Cardiac muscle cell (in vitro differentiated cells and primary cell): ENCODE measurements at places on chromosomes 5 and 9.

GRCh38 chr5:16709691-16710433 is 93.1 kb upstream of the RETREG1 start:
- DNase-seq: no peak

- no peak for DNase-seq
Observed at GRCh38 chr5:176979669-176980068, 26.9 kb downstream of the UIMC1 start.

DNA sequence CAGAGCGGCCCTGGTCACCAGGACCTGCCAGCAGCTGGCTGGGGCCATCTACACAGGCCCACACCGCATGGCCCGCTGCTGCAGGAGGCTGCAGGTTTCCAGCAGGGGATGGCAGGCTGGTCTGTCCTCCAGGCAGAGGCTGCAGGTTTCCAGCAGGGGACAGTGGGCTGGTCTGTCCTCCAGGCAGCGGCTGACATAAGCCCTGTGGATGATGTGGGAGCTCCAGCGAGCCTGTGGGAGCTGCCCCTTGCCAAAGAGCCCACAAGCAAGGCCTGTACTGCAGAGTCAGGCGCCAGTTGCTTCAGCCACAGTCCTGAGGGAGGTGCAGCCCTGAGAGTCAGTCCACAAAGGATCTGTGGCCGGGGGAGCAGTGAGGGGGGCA is 18.5 kb downstream of the TPPP start:
- DNase-seq: no peak

- DNase-seq: no peak
Observed at GRCh38 chr9:137455359-137455991, 3.7 kb downstream of the NSMF start.

DNA sequence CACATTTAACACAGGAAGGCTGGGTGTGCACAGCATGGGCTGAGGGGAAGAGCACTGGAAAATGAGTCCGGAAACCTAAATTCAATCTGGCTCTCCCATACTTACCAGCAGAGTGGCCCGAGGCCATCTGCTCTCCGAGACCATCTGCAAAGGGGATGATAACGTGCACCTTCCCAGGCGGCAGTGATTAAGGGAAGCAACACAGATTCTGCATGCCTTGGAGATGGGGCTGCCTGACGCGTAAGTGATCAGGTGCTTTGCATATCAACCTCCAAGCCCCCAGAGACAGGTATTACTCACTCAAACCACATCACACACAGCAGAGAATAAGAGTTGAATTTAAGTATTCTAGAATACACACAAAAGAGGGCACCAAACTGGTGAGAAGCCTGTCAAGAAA is 9.1 kb downstream of the EPB41L4B start:
- DNase-seq: no peak

- no peak for DNase-seq
Observed at GRCh38 chr5:165757791-165758190, 2252.4 kb downstream of the MAT2B start.

DNA sequence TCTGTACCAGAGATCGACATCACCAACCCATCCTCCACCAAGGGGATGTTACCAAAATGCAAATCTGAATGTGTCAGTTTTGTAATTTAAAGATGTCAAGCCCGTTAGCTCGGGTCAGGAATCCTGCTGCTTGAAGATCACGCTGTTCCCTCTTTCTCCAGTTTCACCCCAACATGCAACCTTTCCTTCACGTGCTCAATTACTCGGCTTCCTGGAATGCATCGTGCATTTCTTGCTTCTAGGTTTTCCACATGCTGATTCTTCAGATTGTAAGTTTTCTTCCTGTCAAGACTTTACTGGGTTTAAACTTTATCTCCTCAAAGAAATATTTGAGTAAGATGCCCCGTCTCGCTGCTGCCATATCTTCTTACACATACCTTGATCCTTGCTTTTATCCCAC is 209.5 kb upstream of the SNX2 start:
- no peak for DNase-seq

GRCh38 chr5:3131161-3131560 is 379.7 kb upstream of the IRX2 start:
- no peak for DNase-seq

DNA sequence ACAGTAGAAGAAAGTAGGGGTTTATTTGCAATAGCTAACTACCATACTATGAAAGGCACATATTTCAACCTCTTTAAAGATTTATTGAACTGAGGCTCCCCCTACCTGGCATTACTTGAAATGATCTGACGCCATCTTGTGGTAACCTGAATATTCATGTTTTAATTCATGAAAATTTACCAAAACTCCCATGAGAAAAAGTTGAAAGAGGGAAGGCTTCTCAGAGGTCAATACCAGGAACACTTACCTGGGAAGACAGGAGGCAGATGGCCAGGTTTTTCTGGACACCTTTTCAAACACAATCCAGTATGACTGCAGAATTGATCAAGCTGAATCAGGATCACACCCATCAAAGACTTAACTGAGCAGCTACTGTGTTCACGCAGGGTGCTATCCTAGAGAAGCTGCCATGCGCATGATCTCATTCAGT is 9.4 kb downstream of the PRELID2 start:
- DNase-seq: peak; percentile 61

DNA sequence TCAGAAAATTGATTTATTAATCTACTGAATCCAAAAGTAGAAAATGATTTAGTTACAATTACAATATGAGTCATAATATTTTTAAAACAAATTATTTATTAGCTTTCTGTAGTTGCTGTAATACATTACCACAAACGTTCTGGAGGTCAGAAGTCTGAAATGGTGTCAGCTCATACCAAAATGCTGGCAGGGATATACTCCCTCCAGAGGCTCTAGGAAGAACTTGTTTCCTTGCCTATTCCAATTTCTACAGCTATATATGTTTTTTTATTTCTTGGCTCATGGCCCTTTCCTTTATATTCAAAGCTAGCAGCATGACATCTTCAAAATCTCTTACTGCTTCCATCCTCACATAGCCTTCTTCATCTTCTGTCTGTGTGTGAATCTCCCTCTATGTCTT is 667.9 kb upstream of the ITGA1 start:
- DNase-seq: no peak

DNA sequence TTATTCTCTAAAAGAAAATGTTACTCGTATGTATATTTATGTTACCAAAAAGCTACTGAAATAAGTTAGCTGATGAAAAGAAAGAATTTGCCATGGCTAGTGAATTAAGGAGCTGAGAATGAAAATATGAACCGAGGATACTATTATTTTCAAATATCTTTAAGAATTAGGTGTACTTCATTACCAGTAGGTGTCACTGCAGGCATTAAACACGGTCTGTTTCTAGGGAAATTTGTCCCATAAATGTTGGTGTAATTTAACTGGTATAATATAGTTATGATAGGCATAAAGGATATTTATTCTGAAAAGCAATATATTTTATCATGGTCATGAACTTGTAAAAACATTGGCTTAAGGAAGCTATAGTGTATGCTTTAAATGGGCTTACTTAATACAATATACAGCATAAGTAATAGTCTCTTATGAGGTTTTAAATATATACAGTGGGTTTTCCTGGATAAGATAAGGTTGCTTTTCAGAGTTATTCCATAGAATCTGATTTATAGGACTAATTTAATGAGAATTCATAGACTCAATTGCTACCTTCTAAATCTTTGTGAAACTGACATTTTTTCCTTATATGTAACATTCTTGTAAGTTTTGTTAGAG is 72.4 kb upstream of the MPDZ start:
- DNase-seq: peak; percentile 84

GRCh38 chr5:43389679-43390329 is 22.4 kb downstream of the CCL28 start:
- peak; percentile 86 for DNase-seq

GRCh38 chr5:135116160-135116561 is 82.1 kb upstream of the PITX1 start:
- no peak for DNase-seq

DNA sequence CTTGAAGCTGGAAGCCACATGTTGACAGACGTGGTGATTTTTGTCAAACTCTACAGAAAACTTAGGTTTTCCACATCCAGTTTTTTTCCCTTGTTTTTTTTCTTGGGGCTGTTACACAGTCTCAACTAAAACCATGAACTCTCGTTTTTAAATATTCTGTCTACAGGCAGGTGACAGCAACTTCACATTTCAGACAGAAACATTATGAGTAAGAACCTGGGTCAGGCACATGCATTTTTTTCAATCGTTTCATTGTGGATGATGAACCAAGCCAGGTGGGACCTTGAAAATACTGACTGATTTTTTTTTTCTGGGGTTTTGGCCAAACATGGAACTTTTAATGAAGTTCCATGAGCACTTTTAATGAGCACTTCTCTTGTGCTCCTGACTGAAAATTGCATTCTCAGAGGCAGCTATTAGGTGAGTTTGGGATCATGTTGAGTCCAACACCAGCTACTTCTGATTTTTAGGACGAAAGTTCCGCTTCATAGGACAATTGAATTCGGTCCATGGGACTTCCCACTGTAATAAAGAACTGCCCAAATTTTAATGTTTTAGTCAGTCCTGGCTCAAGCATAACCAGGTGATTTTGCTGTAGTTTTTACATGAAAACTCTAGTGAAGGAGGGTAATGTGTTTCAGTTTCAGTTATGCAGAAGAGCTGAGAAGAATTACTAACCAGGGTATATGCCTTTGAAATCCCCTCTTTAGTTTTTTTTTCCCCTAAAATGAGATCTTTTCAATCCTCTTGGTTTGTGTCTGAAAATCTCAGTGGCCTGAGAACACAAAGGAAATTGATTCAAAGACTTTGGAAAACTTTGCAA is 93.2 kb upstream of the ADAMTS16 start:
- no peak for DNase-seq

DNA sequence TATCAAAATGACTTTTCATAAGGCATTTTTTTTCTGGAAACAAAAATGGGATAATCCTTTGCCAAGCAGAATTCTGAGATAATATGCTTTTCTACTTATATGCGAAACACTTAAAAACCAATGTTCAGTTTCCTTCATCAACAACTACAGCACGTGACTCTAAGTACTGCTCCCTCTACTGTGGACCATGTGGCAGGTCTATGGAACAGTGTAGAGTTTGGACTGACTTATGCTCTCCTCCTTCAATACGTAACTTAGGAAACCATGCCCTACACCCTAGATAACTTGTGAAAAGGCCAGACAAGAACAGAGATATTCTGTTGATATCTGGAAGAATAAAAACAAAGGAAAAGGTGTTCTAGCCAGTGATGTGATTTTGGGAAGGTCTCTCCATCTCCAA is 111.3 kb upstream of the GNA14 start:
- no peak for DNase-seq

GRCh38 chr5:171841984-171842776 is 56.6 kb downstream of the SMIM23 start:
- no peak for DNase-seq

- DNase-seq: no peak
Observed at GRCh38 chr5:179308563-179309382, 36.5 kb downstream of the ADAMTS2 start.

DNA sequence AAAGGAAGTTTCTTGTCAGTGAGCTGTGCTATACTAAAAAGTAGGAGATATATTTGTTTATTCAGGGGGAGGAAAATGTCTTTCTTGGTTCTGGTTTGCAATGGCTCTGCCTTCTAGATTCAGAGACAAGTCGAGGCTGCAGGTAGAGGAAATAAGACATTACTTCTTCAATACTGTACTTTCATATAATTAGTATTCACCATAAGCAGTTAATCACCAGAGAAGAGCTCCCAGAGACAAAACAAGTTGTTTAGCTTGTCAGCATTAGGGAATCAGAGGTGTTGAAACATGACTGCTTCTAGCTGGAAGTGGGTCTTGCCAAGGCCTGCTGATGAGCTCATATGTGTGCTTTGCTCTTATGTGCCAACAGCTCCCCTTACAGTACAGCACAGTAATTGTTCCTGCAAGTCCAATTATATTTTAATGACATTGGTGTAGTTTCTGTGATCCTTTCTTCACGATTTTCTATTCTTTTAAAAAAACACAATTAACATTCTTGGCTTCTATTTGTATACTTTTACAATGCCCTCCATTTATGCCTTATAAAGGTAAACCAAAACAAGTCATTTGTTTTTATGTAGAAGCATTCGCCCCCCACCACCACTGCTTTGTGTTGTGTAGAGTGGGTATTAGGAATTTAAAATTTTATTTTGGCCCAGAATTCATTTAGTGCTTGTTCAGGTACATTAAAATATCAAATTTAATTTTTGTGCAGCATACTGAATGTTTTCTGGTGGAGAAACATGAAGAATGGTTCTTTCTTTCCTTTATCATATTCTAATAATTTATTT is 112.2 kb downstream of the RPS23 start:
- DNase-seq: peak; percentile 97

- peak; percentile 56 for DNase-seq
Observed at GRCh38 chr5:154211641-154212390, 21.3 kb downstream of the GALNT10 start.

DNA sequence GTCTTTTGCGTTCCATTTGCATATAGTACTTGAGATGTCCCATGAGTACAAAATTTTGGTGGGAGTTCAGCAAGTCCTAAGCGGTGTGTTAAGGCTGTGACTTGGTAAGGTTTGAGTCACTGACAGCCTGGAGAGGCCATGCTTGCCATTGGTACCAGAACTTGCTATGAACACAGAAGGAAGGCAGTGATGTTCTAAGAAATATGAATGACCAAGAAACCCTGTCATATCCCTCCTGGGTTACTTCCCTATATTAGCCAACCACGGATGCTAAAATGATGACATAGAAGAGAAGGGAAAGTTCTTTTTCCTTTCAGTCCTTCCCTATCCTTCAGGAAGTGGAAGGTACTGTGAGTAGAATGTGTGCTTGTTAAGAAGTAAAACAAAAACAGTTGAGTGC is 136.7 kb downstream of the GCNT1 start:
- DNase-seq: no peak

DNA sequence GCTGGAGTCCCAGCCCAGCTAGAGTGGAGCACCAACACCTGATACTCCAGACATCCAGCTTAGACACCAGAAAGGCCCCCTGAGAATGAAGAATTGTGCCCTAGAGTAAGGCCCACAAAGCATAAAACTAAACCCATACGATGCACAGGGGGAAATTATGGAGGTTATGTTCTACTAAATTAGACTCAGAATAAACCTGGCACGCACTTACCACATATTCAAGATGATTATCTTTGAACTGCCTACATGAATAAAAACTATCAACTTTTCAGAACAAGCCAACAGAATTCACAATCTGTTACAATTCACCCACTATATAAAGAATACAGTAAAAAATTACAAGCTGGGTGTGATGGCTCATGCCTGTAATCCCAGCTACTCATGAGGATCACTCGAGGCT is 168.5 kb downstream of the CPLANE1 start:
- no peak for DNase-seq

- DNase-seq: peak; percentile 66
Observed at GRCh38 chr5:96997265-96997859, 61.5 kb downstream of the LNPEP start.

GRCh38 chr9:131835151-131835910 is 95.5 kb upstream of the RAPGEF1 start:
- no peak for DNase-seq

- DNase-seq: no peak
Observed at GRCh38 chr5:161850491-161850890, 2.6 kb downstream of the GABRA1 start.

- no peak for DNase-seq
Observed at GRCh38 chr9:16058131-16058549, 505.3 kb downstream of the CCDC171 start.

DNA sequence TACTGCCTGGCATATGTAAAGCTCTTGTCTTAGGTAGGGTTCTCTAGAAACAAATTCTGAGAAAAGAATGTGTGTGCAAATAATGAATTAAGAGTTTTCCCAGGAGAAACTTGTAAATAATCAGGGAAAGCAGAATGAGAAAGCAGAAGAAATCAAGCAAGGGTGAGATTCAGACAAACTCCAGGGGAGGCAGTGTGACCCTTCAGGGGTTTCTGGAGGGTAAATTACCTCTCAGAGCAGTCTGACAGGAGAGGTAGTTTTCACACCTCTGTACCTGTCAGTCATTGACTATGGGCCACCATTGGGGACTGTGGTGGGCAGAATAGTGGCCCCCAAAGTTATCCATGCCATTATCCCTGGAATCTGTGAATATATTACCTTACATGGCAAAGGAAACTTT is 124.6 kb downstream of the KCTD16 start:
- no peak for DNase-seq
